Activated naive CD8-positive, alpha-beta T cell treated with anti-CD3 and anti-CD28 coated beads, Interleukin-2, amount 10 ng/mL, durations not matched to agents 7 days and 5 days (primary cell): ENCODE measurements at places on chromosomes 6 and 20. TPM values are rescaled to one million over a fixed set of nuclear protein-coding genes. Genes with fewer than 3 reads are reported as not detected.

The PRR18 gene
- total RNA-seq = not detected

The CDC5L gene
- 20.9 TPM for total RNA-seq

The C4A gene
- total RNA-seq = 6.7 TPM

The PDYN gene
- not detected for total RNA-seq

The DEFB124 gene
- not detected for total RNA-seq

The NNAT gene
- total RNA-seq = not detected

The RGS17 gene
- total RNA-seq = not detected

The TP53TG5 gene
- total RNA-seq = not detected
